ENCODE measurements at places on chromosomes 13 and 19.

DNA sequence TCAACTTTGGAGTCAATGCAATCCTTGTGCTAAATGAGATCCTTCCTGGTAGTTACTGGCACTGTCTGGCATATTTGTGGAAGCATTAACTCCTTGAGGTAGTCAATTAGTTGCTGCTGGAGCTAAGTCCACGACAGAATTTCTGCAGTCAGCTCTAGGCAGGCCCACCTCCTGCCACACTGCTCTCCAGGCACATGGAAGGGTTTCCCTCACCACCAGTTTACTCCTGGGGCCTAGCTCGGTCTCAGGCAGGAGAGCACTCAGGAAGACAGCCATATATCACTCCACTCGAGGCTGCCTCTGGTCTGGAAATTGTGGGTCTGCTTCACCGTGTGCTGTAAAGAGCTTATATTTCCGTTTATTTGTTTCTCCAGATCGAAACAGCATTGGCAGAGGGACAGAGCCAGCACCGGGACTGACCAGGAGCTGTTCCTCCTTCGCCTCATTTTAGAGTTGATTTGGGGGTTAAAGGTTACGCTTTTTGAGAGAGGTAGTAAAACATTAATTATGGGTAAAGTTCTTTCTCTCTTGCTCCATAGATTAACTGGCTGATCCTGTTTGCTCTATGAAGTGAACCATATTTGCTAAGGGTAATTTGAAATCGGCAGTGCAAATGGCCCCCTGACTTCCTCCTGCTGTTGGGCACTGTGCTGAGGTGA lies 20.6 kb upstream of the GTF3A start:
- no peak for DNase-seq

- no peak for DNase-seq
These were observed 129.4 kb downstream of the PCDH20 start for GRCh38 chr13:61286148-61286745.

DNA sequence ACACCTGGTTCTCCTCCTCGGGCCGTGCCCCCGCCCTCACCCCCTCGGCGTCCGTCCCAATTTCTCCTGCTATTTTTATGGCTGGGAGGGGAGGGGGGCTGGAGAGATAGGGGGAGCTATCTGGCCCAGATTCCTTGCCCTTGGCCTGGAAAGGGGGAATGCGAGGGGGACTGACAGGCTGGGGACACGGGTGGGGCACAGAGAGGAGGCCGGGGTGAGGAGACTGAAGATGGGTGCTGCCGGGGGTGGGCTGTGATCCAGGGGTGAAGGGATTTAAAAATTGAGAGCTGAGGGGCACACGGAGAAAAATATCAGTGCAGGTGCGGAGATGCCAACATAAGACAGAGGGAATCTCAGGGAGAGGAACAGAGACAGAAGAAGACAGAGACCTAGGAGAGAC lies 2.3 kb downstream of the PRKCG start:
- no peak for DNase-seq

GRCh38 chr13:19605161-19605955 lies 28.1 kb upstream of the MPHOSPH8 start:
- no peak for DNase-seq

DNA sequence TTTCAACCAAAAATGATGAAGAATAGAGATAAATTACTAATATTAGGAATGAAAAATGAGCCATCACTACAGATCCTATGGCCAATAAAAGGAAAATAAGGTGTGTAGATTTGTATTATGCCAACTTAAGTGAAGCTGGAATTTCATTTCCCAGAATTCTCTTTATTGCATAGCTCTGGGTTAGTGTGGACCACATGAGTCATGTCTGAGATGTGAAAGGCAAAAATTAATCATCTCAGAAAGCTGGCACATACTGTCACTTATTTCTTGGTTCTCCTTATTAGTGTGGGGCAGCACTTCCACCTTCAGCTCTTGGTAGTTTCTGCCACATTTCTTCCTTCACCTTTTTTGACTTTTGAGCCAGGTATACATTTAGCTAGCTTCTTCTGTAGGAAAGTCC lies 82.6 kb downstream of the KATNAL1 start:
- no peak for DNase-seq

DNA sequence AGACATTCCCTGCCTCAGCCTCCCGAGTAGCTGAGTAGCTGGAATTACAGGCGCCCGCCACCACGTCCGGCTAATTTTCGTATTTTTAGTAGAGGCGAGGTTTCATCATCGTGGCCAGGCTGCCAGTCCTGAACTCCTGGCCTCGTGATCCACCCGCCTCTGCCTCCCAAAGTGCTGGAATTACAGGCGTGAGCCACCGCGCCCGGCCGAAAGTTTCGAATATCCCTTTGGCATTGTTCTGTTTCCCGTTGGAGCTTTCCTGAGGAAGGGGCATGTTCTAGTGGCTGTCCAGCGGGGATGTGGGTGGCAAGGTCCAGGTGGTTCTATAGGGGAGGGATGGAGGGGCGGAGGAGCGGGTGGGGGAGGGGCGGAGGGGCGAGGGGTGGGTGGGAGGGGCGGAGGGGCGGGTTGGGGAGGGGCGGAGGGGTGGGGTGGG lies 2.1 kb upstream of the BSG start:
- no peak for DNase-seq

GRCh38 chr13:102325321-102325720 lies 76.5 kb downstream of the FGF14 start:
- DNase-seq = no peak

- no peak for DNase-seq
These were observed 132.6 kb upstream of the USP29 start for GRCh38 chr19:56987184-56987583.

DNA sequence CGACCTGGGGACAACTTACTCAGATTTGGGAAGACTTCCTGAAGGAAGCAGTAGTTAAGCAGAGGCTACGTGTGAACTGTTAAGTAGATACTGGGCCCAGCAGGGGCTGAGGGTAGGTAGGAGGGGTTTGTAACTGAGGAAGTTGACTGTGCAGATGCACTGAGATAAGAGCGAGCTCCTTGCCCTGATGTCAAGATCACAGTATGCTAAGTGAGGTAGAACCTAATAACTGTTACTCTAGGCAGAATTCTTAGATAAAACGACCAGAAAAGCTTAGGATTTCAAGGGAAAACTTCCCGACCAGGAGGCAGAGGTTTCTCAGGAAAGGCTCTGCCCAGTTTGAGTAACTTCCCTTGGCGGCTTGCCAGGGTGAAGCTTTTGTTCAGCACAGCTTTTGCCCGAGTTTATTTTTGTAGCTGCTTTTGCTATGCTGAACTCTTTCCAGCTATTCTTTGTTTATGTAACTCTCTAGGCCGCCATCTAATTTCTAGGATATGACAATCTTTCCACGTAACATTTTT lies 632.1 kb downstream of the DIAPH3 start:
- no peak for DNase-seq

DNA sequence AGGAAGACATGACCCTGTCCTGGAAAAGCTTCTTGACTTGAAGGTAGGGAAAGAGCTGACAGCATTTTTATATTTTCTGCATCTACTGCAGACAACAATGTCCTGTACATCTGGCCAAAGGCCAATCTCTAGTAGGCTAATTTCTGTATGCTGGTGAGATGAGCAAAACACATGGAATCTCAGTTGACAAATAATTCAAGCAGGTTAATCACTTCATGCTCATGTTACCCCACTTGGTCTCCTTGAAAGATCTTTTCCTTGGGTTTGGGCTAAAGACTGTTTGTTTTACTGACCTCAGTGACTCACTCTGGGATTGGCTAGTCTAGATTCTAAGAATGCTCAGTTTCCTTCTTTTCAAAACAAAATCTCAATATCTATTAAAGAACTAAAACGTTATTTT lies 298.8 kb downstream of the LMO7 start:
- no peak for DNase-seq

DNA sequence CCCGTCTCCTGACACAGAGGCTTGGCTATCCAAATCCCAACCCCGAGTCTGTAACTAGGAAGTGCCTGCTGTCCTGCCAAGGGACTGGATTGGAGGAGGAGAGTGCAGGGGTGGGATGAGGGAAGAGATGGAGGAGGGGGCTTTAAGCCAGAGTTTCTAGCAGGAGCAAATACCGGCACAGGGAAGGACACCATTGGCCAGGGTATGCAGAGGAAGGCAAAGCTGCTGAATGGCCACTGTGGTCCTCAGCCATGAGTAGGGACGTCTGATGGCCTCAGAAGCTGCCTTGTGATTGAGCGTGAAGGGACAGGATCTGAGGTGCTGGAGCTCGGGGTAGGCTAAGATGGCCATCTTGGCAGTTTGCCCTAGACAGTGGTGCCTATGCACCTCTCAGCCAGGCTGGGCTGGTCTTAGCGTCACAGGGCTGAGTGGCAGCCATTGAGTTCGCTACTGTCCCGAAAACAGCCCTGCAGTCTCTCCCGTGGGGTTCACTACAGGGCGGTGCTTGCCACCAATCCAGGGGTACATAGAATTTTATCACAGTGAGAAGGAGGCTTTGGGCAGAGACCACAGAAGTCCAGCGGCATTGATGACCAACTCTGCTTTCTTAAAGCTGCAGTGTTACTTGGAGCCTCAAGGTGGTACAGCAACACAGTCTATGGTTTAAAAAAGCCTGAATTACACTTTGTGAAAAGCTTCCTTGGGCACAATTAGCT lies 61.8 kb downstream of the AKAP11 start:
- DNase-seq = no peak

- no peak for DNase-seq
These were observed 862.6 kb downstream of the EFNB2 start for GRCh38 chr13:105672881-105673280.

GRCh38 chr13:112896736-112897602 lies 72.0 kb upstream of the MCF2L start:
- no peak for DNase-seq

DNA sequence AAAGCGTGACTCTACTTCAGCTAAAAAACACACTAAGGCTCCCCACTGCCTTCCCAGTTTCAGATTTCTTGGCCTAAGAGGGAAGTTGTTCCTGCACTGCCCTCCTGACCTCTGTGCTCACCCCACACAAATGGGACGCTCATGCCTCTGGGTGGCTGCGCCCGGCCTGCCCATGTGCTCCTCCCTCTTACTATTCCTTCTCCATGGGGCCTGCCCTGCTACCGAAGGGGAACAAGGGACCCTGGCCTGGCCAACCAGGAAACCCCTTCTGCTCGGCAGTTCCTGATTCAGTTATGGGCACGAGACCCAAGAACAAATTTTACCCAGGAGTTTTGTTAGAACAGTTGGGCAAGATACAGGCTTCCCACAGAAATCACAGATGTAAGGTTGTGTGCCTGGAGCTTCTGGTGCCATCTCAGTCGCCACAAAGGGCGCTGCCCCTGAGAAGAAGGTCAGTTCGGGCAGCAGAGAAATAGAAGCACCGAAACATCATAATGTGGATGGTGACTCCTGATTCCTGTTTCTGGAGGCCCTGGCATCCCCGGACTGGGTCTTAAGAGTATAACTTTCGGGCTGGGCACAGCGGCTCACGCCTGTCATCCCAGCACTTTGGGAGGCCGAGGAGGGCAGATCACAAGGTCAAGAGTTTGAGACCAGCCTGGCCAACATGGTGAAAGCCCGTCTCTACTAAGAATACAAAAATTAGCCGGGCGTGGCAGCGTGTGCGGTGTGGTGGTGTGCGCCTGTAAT lies 5.4 kb upstream of the PLPP2 start:
- no peak for DNase-seq

GRCh38 chr13:62837895-62838294 lies 1422.2 kb upstream of the PCDH20 start:
- no peak for DNase-seq

DNA sequence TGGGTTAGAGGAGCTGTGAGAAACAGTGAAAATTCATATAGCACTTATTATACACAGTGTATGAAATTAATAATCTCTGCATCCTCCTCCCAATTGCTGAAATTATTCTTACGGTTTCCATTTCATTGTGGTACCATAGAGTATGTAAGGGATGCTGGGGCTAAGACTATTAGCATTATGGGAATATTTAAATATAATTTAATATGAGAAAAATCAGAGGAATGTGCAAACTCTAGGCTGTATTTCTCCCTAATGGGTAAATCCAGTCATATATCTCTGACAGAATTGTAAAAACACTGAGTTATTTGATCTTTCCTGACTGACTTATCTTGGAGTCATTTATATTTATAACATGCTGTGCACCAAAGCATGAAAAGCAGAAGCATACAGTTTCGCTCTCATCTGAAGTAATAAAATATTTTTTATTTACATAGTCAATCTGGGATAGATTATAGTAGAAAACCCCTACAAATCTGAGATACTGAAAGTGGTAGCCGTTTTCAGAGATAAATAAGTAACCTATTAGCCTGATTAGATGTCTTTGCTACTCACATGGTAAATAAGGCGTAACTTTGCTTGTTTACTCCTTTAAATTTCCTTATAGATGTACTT lies 34.9 kb downstream of the LRCH1 start:
- DNase-seq = no peak

GRCh38 chr13:71242201-71242600 lies 624.8 kb downstream of the DACH1 start:
- DNase-seq = no peak

DNA sequence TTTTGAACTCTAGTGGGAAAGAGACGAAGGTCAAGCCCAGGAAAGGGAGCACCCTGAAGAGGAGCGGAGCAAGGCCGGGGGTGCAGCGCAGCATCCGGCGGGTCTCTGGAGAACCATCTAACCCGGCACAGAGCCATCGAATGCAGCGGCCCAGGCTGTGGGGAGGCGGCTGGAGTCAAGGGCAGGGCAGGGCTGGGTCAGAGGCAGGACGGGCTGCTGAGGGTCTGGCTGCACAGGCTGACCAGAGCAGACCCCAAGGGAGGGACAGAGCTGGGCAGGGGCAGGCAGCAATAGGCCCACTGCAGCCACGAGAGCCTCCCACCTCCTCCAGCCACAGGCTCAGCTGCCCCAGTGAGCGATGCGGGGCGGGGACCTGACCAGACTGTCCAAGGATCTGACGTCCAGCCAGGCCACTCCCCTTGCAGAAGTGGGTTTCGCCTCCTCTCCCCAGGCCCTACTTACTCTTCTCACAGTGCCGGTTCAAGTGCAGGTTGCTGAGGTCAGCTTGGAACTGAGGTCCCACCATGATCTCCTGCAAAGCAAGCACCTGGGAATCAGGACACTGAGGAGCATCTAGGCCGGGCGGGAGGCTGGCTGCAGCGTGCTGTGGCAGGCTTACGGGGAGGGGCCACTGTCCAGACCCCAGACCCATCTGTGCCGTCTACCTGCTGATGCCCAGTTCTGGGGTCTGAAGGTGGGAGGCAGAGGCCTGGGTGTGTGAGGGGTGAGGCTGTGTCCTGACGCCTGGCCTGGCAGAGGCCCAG lies 19.2 kb downstream of the MIER2 start:
- DNase-seq = no peak

DNA sequence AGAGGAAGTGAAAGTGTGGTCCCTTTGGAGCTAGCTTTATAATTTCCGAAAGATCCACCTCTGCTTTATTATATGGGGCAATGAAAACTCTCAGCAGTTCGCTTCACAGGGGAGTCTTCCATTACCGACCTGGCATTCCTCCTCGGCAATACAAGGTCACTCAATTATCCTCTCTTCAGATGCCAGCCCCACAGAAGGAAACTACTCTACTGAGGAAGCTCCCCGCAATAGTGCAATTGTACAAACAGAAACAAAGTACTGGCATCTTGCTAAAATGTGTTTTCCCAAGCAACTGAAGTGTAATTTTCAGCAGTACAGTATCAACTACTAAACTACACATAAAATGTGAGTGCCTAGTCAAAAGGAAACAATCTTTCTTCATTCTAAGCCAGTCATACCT lies 702.0 kb downstream of the PCDH9 start:
- DNase-seq = no peak

Measured in activated CD4-positive, CD25-positive, alpha-beta regulatory T cell treated with anti-CD3 and anti-CD28 coated beads, Interleukin-2, amount 50 U/mL, for 16 hours (primary cell).